LHCN-M2 (cell line): ENCODE measurements at places on chromosomes 6 and 20. TPM values are rescaled to one million over a fixed set of nuclear protein-coding genes. Genes with fewer than 3 reads are reported as not detected.

GRCh38 chr6:130412556-130413290, 46.9 kb downstream of the TMEM200A start:
- DNase-seq: no peak

DNA sequence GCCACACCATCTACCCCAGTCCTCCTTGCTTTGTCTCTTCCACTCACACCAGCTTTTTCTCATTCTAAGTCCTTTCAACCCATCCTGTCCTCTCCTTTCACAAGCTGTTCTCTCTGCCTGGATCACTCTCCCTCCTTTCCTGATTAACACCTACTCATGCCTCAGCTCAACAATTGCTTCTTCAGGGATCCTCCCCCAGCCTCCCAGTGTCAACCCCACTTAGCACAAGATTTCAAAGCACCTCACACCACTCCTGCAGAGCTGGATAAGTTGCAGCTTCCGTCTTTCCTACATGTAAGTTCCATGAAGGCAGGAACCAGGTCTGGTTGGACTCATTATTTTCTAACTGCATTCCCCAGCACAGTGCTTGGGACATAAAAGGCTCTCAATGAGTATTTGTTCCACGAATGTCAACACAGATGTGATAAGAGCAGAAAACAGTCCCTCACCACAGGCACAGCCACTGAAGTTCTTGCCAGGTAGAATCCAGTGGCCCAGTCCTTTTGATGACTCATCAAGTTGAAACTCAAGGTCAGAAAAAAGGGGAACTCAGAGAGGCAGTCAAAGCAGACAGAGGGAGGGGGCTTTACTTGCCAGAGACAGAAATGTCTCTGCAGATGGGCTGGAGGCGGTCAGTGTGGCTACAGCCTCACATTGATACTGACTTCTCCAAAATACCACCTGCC, 193.4 kb upstream of the PRDM1 start:
- no peak for DNase-seq

- DNase-seq: no peak
These were observed 120.3 kb upstream of the MOCS1 start for GRCh38 chr6:40054602-40055001.

GRCh38 chr6:166381381-166381732, 1.4 kb downstream of the MPC1 start:
- no peak for DNase-seq

DNA sequence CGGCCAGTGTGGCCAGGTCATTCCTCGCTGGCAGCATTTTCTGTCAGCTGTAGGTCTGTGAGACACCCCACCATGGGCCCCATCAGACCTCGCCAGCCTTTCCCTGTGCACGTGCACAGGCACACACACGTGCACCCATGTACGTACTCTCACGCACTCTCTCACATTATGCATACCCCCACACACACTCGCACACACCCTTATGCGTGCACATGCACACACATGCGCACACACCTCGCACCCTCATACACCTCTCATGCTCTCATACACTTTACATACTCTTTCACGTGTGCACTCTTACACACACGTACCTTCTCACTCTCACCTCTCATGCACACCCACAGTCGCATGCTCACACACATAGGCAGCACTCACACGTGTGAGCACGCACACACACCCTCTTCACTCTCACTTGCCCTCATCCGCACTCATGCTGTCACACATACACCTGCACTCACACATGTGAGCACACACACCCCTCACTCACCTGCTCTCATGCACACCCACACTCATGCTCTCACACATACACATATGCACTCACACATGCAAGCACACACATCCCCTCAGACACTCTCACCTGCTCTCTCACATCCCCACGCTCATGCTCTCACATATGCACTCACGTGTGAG, 46.7 kb downstream of the SNX9 start:
- DNase-seq: no peak

TMC2 gene
- not detected in 2 replicates for total RNA-seq

HCRTR2 gene
- not detected in 2 replicates for total RNA-seq

DNA sequence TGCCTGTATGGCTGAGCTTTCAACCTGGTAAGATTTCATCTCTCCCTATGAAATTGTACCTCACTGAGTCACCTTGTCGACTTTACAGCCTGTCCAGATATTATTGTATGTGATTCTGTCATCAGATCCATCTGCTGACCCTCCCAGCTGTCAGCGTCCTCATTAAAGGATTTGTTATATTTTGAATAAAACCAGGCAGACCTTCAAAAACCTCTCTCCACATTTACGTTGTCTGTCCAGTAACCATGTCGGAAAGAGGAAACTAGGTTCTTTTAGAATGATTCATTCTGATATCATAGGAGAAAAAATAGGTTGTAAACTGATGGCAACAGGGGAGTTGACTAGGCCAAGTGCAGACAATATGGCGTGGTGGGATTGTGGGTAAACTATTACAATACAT, 38.5 kb downstream of the TSPYL4 start:
- DNase-seq: peak; percentile 58

GRCh38 chr20:8587251-8587650, 455.2 kb downstream of the PLCB1 start:
- no peak for DNase-seq

GRCh38 chr6:158377860-158378259, 65.6 kb downstream of the TULP4 start:
- DNase-seq: peak; percentile 94

- DNase-seq: no peak
These were observed 210.9 kb downstream of the TFAP2B start for GRCh38 chr6:51029561-51029960.

DNA sequence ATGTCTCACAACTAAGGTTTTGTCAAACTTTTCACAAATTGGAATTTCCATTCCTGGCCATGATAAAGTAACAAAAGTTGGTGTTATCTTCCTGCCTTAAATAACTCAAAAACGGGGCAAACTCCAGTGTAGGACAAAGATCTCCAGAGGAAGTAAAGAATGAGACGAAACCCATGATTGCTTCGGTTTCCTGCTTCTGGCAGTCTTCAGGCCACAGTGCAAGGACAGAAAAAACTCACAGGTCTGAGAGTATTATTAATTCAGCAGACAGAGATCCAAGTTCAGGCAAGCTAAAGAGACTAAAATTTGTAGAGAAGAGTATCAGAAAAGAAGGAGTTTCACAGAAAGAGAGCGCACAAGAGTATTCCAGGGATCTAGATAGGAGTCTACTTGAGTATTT, 64.8 kb upstream of the RCAN2 start:
- DNase-seq: no peak

DNA sequence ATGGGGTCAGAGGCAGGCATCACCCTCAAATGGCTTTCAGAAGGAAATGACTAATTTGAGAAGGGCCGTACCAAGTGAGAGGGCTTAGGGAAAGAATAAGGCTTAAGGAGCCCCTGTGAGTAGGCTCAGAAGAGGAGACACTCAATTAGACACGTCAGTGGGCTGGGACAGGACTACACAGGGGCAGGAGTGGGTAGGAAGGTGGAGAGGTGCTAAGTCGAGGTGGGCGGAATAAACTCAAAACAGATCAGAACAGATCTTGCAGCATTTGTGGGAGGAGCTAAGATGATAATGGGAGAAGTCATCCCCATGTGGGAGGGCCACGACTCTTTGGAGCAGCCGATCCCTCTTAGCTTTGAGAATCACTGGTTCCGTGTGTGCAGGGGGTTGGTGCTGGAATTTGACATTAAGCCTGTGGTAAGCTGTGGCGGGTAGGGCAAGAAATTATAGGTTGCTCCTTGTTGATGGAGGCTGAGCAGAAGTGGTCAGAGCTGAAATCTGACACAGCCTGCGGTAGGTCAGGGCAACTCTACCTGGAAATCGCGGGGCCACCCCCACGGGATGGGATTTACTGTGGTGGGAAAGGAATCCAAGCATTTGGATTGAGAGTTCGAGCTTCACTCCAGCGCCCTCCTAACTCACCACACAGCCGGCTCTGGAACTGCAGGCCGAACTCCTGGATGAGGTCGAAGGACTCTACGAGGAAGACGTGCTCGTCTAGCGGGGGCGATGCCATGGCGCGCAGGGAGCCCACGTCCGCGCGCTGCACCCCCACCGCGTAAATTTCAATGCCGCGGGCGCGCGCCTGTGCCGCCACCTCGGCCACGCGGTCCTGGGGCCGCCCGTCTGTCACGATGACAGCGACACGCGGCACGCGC, 2.8 kb upstream of the RBPJL start:
- no peak for DNase-seq

DNA sequence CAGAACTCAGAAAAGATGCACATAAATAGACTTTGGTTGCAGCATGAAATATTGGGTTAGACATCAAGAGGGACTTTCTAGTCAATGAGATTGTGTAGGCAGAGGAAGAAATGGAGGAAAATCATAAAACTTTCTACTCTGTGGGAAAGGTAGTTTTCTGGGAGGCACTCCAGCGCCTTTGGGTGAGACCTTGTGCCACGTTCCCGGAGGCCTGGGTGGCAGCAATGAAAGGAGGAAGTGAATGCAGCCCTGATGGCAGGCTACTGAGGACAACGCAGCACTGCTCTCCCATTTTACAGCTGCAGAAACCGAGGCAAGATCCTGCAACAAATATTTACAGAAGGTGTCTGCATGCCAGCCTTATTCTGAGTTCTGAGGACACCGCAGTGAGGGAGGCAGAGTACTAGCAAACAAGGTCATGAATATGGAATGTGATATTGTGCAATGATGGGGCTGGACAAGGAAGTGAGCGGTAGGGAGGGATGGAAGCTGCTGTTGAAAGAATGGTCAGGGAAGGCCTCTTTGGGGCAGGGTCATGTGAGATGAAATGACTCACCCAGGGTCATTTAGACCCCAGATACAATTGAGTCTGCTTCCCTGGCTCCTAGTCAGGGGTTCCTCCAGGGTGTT, 159.1 kb downstream of the TFAP2C start:
- DNase-seq: peak; percentile 56

EYA2 gene
- 0.11 and 0.45 TPM in 2 replicates for total RNA-seq
